ENCODE measurements at places on chromosomes 4 and X. TPM values are rescaled to one million over a fixed set of nuclear protein-coding genes. Genes with fewer than 3 reads are reported as not detected.

NEIL3 gene
- total RNA-seq: 0.50 TPM

CACNA1F gene
- 0.06 TPM for total RNA-seq

PCDH7 gene
- 306 TPM for total RNA-seq

MAB21L2 gene
- 1.7 TPM for total RNA-seq

DNA sequence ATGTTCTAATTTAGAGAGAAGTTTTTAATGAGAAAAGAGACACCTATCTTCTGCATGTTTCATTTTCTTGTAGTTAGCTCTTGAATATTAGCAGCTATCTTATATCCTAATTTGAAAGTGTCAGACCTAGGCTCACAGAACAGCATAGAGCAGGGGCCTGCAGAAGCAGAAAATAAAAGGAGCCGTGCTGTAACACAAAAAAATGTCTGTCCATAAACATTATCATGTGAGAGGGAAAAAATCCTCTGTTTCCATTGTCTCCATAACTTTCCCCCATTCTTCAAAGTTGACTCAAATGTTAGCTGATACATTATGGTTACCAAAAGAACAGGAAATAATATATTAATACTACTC, 329.2 kb upstream of the EPHA5 start:
- no peaks in the 10 kb centered on the region for H3K36me3 ChIP-seq
- no peak overlapping the region for H3K4me3 ChIP-seq
- no peaks in the 10 kb centered on the region for H3K4me1 ChIP-seq
- no peak overlapping the region for H3K27ac ChIP-seq

DNA sequence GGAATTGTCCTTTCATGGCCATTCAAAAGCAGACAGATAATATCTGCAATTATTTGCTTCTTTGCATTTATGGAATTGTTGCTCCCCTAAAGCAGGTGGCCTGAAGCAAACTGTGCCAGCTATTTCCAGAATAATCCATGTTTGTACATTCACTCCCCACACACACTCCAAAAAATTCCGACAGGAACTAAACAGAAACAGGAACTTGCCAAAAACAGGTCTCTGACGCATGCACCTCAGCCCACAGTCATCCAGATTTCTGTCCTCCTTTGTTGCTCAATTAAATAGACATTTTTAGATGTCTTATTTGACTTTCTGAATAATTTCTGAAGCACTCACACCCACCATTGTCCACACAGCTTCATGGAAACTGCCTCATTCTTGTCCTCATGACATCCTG, 71.5 kb upstream of the EDNRA start:
- no peak overlapping the region for H3K27ac ChIP-seq
- no peak overlapping the region for H3K4me3 ChIP-seq
- DNase-seq: no peak
- H3K27me3 ChIP-seq: no peaks in the 10 kb centered on the region
- no peaks in the 10 kb centered on the region for H3K36me3 ChIP-seq

- H3K27ac ChIP-seq: peak overlapping the region; percentile 45
- H3K4me1 ChIP-seq: peaks cover 28% of the 10 kb centered on the region
- no peaks in the 10 kb centered on the region for H3K27me3 ChIP-seq
- DNase-seq: no peak
Observed at GRCh38 chr4:94995684-94996394, 238.1 kb downstream of the BMPR1B start.

DNA sequence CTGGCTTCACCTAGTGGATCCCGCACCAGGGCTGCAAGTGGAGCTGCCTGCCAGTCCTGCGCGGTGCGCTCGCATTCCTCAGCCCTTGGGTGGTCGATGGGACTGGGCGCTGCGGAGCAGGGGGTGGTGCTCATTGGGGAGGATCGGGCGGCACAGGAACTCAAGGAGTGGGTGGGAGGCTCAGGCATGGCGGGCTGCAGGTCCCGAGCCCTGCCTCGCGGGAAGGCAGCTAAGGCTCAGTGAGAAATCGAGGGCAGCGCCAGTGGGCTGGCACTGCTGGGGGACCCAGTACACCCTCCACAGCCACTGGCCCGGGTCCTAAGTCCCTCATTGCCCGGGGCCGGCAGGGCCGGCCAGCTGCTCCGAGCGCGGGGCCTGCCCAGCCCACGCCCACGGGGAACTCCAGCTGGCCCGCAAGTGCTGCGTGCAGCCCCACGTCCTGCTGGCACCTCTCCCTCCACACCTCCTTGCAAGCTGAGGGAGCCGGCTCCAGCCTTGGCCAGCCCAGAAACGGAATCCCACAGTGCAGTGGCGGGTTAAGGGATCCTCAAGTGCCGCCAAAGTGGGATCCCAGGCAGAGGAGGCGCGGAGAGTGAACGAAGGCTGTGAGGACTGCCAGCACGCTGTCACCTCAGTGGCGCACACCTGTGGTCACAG, 27.6 kb upstream of the PGRMC1 start:
- H3K27ac ChIP-seq: no peak overlapping the region
- DNase-seq: no peak
- H3K27me3 ChIP-seq: no peaks in the 10 kb centered on the region
- no peak overlapping the region for H3K4me3 ChIP-seq
- H3K36me3 ChIP-seq: no peaks in the 10 kb centered on the region

DNA sequence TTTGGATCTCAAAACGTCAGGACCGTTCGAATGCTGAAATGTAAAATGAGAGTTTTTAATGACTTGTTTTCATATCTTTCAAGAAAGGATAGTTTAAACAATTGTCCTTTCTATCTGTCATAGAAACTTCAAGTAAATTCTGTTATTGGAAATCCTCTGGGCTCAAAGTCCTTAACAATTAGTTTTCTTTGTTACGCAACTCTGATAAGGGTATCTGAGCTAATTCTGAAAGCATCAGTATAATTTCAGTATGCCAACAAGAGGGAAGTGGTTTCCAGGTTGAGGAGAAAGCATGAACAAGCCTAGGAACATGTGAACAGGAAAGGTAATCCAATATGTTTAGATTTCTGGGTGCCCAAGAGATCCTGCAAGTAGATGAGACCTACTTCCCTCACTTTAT, 22.0 kb downstream of the ADH7 start:
- no peak overlapping the region for H3K27ac ChIP-seq
- no peaks in the 10 kb centered on the region for H3K27me3 ChIP-seq
- no peaks in the 10 kb centered on the region for H3K36me3 ChIP-seq
- peaks cover 35% of the 10 kb centered on the region for H3K4me1 ChIP-seq
- no peak for DNase-seq

GRCh38 chr4:41897698-41898097, 37.5 kb upstream of the TMEM33 start:
- no peak overlapping the region for H3K27ac ChIP-seq
- no peak for DNase-seq
- no peaks in the 10 kb centered on the region for H3K36me3 ChIP-seq
- no peak overlapping the region for H3K4me3 ChIP-seq
- no peaks in the 10 kb centered on the region for H3K27me3 ChIP-seq
- H3K4me1 ChIP-seq: no peaks in the 10 kb centered on the region

- no peak for DNase-seq
- H3K4me3 ChIP-seq: no peak overlapping the region
- H3K27me3 ChIP-seq: no peaks in the 10 kb centered on the region
- no peaks in the 10 kb centered on the region for H3K36me3 ChIP-seq
- no peak overlapping the region for H3K27ac ChIP-seq
Observed at GRCh38 chrX:79259073-79259689, 108.0 kb downstream of the ITM2A start.

GRCh38 chr4:172109466-172109865, 296.3 kb downstream of the GALNTL6 start:
- H3K36me3 ChIP-seq: no peaks in the 10 kb centered on the region
- no peak for DNase-seq
- no peak overlapping the region for H3K27ac ChIP-seq
- H3K4me3 ChIP-seq: no peak overlapping the region
- no peaks in the 10 kb centered on the region for H3K27me3 ChIP-seq

- H3K4me3 ChIP-seq: no peak overlapping the region
- no peaks in the 10 kb centered on the region for H3K27me3 ChIP-seq
- H3K27ac ChIP-seq: peak overlapping the region; percentile 90
- peaks cover 13% of the 10 kb centered on the region for H3K36me3 ChIP-seq
Observed at GRCh38 chr4:168879188-168879587, 130.9 kb downstream of the CBR4 start.

GRCh38 chrX:54288277-54288676, 69.6 kb downstream of the WNK3 start:
- H3K27me3 ChIP-seq: no peaks in the 10 kb centered on the region
- no peak for DNase-seq
- H3K4me1 ChIP-seq: no peaks in the 10 kb centered on the region
- no peak overlapping the region for H3K27ac ChIP-seq
- no peaks in the 10 kb centered on the region for H3K36me3 ChIP-seq

DNA sequence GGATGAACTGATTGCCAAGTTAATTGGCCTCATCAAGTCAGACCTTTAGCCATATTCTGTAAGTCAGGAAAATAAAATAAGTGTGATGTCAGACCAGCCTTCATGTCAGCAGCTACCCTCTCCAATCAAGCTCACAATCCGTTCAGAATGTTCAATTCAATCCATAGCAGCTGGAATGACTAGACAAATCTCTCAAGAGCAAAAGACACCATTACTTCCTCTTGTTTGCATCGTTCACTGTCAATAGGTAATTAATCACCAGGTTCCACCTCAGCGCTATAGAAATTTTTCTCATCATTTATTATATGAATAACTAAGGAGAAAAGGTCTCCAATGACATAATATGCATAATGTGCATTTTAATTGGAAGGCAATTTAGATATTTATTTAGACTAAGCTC, 321.0 kb upstream of the GRIA3 start:
- no peaks in the 10 kb centered on the region for H3K4me1 ChIP-seq
- no peak overlapping the region for H3K27ac ChIP-seq
- no peaks in the 10 kb centered on the region for H3K27me3 ChIP-seq
- no peak for DNase-seq
- no peaks in the 10 kb centered on the region for H3K36me3 ChIP-seq

DNA sequence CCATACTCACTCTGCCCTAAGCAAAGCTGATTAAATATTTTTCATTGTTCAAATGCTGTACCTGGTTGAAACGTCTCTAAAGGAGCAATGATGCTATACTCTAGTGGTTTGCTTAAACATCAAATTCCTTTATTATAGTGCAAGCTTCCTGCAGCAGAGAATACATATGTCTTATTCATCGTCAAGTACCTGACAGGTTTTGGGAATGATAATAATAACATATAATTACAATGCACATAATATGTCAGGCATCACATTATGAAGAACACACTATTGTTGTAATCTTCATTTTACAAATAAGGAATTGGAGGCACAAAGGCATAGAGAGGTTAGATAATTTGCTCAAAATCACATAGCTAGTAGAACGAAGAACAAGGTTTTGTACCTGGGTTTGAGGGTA, 151.6 kb downstream of the GRIA2 start:
- no peaks in the 10 kb centered on the region for H3K4me1 ChIP-seq
- no peak for DNase-seq
- H3K27me3 ChIP-seq: no peaks in the 10 kb centered on the region
- no peak overlapping the region for H3K27ac ChIP-seq
- H3K4me3 ChIP-seq: no peak overlapping the region

DNA sequence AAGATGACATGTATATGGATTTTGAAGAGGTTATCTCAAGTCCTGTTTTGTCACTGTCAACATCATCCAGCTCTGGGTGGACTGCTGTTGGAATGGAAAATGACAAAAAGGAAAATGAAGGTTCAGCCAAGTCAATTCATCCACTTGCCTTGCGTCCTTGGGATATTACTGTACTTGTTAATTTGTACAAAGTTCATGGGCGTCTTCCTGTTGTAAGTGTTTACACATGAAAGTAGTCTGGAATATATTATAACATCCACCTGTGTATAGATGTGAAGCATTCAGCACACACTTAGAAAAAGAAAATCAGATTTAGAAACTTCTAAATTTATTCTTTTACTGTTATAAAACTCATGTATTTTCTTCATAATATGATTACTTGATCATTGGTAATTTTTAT, 67.2 kb downstream of the BLTP1 start:
- H3K4me1 ChIP-seq: no peaks in the 10 kb centered on the region
- H3K27me3 ChIP-seq: no peaks in the 10 kb centered on the region
- no peak overlapping the region for H3K4me3 ChIP-seq
- H3K27ac ChIP-seq: no peak overlapping the region
- peaks cover 29% of the 10 kb centered on the region for H3K36me3 ChIP-seq

DNA sequence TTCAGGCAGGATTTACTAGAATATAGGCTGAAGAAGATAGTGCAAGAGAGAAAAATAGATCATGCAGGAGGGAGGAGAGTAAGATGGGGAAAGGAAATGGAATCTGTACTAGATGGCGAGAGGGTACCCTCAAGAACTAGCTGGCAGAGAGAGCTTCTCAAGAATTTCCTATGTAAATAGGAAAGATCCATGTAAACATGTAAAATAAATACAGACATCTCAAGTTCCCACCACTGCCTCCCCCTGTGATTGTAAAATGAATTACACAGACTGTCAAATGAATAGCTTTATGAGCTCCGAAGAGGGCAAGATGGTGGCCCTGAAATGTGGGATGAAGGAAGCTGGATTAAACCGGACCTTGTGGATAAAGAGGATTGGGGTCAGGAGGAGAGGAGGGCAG, 178.0 kb downstream of the PALLD start:
- peaks cover 3% of the 10 kb centered on the region for H3K36me3 ChIP-seq
- DNase-seq: no peak
- H3K27ac ChIP-seq: no peak overlapping the region
- no peaks in the 10 kb centered on the region for H3K27me3 ChIP-seq

Data from esophagus muscularis mucosa (tissue), 4 donors.